ENCODE measurements at places on chromosomes 2 and 18.

- H3K27ac ChIP-seq: no peak overlapping the region
- H3K4me3 ChIP-seq: no peak overlapping the region
- H3K27me3 ChIP-seq: peaks cover 6% of the 10 kb centered on the region
- no peak for DNase-seq
Observed at GRCh38 chr18:25177631-25178030, 174.3 kb downstream of the ZNF521 start.

- no peaks in the 10 kb centered on the region for H3K36me3 ChIP-seq
- no peak overlapping the region for H3K4me3 ChIP-seq
- no peak for DNase-seq
- no peak overlapping the region for H3K27ac ChIP-seq
- H3K27me3 ChIP-seq: no peaks in the 10 kb centered on the region
- no peaks in the 10 kb centered on the region for H3K4me1 ChIP-seq
Observed at GRCh38 chr2:7028846-7029245, 111.6 kb downstream of the RNF144A start.

GRCh38 chr2:29806461-29806860 lies 114.9 kb downstream of the ALK start:
- H3K4me1 ChIP-seq: peaks cover 9% of the 10 kb centered on the region
- no peaks in the 10 kb centered on the region for H3K36me3 ChIP-seq
- DNase-seq: no peak
- H3K27me3 ChIP-seq: no peaks in the 10 kb centered on the region

GRCh38 chr2:41933585-41934320 lies 114.1 kb upstream of the PKDCC start:
- no peak for DNase-seq
- no peaks in the 10 kb centered on the region for H3K27me3 ChIP-seq

- H3K27me3 ChIP-seq: no peaks in the 10 kb centered on the region
- DNase-seq: no peak
- no peak overlapping the region for H3K27ac ChIP-seq
- no peaks in the 10 kb centered on the region for H3K36me3 ChIP-seq
- no peak overlapping the region for H3K4me3 ChIP-seq
- no peaks in the 10 kb centered on the region for H3K4me1 ChIP-seq
Observed at GRCh38 chr18:57754577-57755338, 48.4 kb downstream of the ATP8B1 start.

DNA sequence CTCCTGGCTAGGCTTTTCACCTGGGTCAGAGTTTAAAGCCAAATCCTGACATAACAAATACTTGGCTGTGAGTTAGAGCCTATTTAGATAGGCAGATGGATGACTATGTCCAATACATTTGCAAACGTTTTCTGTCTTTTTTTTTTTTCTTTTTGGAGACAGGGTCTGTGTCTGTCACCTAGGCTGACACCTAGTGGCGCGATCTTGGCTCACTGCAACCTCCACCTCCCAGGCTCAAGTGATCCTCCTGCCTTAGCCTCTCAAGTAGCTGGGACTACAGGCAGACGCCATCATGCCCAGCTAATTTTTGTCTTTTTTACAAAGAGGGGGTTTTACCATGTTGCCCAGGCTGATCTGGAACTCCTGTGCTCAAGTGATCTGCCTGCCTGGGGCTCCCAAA lies 124.8 kb downstream of the DYM start:
- peaks cover 4% of the 10 kb centered on the region for H3K4me1 ChIP-seq
- H3K4me3 ChIP-seq: no peak overlapping the region
- peaks cover 10% of the 10 kb centered on the region for H3K36me3 ChIP-seq

DNA sequence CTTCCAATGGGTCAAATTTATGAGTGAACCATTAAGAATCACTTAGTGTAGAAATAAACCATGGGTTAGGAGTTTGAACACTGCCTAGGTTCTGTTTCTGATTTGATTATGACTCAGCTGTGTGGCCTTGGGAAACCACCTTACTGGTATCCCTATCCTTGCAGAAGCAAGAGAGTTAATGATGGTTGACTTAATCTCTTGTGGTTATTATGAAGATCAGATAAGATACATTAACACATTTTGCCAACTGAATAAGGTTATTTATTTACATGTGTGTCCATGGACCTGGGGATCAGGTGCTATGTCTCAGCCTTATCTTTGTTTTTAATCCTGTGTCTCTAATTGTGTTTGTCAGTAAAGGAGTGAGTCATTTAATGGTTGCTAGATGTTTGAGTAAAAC lies 5.4 kb upstream of the KCNJ13 start:
- no peaks in the 10 kb centered on the region for H3K4me1 ChIP-seq
- H3K36me3 ChIP-seq: peaks cover 48% of the 10 kb centered on the region
- no peak overlapping the region for H3K4me3 ChIP-seq
- DNase-seq: no peak
- no peak overlapping the region for H3K27ac ChIP-seq

DNA sequence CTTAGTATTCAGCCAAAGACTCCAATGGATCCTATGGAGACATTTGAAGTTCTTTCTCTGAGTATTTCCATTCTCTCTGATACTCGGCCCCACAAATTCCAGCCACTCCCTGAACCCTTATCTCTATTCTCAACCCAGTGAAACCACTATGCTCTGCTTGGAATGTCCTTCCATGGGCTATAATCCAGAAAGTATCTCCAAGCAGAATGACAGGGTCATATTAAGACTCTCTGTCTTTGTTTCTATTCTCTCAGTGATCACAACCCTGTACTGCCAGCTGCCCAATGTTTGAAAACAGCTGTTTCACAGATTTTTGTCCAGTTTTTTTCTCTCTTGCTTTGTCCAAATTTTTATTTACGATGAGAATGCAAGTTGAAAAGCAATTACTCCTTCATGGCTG lies 21.9 kb downstream of the CHMP3 start:
- H3K4me1 ChIP-seq: no peaks in the 10 kb centered on the region
- no peak for DNase-seq
- no peaks in the 10 kb centered on the region for H3K27me3 ChIP-seq
- no peak overlapping the region for H3K27ac ChIP-seq
- no peaks in the 10 kb centered on the region for H3K36me3 ChIP-seq
- no peak overlapping the region for H3K4me3 ChIP-seq

Measured in RWPE2 (cell line).